ENCODE measurements at places on chromosomes 5 and 9.
A peak's percentile ranks its signal among the peaks of the same experiment; 100 is the strongest.

DNA sequence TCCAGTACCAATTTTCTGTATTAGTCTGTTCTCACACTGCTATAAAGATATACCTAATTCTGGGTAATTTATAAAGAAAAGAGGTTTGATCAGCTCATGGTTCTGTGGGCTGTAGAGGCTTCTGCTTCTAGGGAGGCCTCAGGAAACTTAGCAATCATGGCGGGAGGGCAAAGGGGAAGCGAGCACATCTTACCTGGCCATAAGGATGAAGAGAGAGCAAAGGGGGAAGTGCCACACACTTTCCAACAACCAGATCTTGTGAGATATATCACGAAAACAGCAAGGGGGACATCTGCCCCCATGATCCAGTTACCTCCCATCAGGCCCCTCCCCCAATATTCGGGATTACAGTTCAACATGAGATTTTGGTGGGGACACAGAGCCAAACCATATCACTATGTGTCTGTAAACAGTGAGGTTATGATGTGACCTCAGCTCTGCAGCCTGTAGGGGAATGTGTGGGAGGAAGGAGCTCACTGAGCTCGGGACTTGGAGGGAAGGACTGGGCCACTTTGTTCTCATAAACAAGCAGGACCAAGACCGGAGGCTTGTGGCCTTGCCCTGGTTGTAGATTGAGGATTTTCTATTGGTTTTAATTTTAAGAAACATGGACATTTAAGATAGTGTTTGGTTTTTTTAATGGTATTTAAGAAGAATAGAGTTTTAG, 85.2 kb downstream of the EHMT1 start:
- no peak for DNase-seq

GRCh38 chr5:10552183-10553143, 11.4 kb upstream of the ANKRD33B start:
- DNase-seq, result no peak

DNA sequence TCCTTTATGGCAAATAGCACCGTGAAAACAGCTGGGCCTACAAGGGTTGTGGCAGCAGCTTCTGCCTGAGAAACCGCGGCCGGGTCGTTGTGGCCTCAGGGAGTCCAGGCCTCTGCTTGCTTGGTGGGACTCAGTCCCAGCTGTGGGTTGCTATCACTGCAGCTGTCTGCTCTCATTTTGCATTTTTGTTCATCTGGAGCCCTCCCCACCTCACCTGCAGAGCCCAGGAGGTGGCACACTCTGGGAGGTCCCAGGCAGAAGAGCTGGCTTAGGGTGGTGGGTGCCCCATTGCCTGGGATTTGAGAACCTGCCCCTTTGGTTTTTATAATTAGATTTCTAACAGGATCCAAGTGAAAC, 138.4 kb downstream of the GADD45G start:
- peak; percentile 38 for DNase-seq

GRCh38 chr5:175842951-175843793, 28.2 kb upstream of the CPLX2 start:
- DNase-seq, result no peak

DNA sequence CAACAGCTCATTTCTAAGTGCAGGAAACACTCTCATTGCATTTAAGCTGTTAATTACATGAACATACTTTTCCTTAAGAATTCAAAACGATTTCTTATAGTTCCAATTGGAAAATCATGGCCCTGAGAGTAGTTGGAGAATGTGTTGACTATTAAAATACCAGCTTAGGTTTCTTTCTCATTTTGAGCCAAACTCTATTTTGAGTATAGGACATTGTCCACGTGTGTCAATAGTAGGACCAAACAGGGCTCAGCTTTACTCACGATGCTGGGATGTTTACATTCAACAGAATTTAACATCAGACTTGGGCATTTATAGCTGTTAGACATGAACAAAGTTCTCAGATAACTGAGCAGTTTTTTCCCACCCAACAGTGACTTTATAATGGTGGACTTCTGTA, 39.6 kb downstream of the ADCY2 start:
- DNase-seq, result no peak

- no peak for DNase-seq
These were observed 20.1 kb upstream of the HAPLN1 start for GRCh38 chr5:83740741-83741140.

- DNase-seq, result no peak
These were observed 74.5 kb downstream of the WNK2 start for GRCh38 chr9:93258419-93258817.

DNA sequence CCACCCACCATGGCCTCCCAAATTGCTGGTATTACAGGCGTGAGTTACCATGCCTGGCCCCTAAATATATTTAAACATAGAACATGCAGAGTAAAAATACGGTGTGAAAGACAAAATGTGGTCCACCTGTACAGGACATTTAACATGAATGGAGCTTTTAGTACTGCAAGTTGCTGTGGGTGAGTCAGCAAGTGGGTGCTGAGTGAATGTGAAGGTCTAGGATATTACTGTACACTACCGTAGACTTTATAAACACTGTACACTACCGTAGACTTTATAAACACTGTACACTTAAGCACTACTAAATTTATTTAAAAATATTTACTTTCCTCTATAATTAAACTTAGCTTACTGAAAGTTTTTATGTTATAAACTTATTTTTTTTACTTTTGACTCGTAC, 317.8 kb downstream of the PRDM9 start:
- DNase-seq, result no peak

- DNase-seq, result peak; percentile 91
These were observed at the start of gene JMY for GRCh38 chr5:79235634-79236361. Gene JMY (plus strand): TSS chr5:79236131. CDS start chr5:79236651, 520 bp downstream.

DNA sequence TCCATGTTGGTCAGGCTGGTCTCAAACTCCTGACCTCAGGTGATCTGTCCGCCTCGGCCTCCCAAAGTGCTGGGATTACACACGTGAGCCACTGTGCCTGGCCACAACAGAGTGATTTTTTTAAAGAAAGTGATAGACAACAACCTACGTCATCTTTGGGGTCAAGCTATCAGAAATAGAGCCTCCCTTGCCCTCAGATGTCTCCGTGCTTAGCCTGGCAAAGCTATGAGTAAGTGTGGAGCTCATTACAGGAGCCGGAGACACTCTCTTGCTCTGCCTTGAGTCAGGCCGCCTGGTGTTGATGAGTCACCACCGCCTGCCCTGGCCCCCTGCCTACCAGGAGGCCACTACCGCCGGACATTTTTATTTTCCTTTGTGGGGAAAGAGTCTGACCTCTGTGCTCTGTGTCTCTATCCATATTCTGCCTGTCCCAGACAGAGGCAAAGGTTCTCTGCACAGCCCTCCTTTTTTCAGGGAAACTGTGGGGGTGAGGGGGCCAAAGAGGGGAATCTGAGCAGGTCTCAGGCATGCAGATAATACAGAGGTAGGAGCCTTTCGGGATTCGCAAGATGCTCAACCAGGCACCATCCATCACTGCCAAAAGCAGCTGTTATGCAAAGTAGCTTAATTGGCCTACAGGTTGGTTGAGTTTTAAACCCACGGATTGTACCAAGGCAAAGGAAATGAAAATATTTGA, 123.7 kb upstream of the CPEB4 start:
- no peak for DNase-seq
